IMR-90 (cell line): ENCODE measurements at places on chromosomes 4 and X. TPM values are rescaled to one million over a fixed set of nuclear protein-coding genes. Genes with fewer than 3 reads are reported as not detected.

- peak; percentile 69 for DNase-seq
These were observed 9.1 kb upstream of the USO1 start for GRCh38 chr4:75715105-75715799.

- DNase-seq = peak; percentile 65
These were observed 15.5 kb upstream of the DCTD start for GRCh38 chr4:182932651-182933050.

The TCEANC gene
- 1.4 and 2.5 TPM in 2 replicates for total RNA-seq

DNA sequence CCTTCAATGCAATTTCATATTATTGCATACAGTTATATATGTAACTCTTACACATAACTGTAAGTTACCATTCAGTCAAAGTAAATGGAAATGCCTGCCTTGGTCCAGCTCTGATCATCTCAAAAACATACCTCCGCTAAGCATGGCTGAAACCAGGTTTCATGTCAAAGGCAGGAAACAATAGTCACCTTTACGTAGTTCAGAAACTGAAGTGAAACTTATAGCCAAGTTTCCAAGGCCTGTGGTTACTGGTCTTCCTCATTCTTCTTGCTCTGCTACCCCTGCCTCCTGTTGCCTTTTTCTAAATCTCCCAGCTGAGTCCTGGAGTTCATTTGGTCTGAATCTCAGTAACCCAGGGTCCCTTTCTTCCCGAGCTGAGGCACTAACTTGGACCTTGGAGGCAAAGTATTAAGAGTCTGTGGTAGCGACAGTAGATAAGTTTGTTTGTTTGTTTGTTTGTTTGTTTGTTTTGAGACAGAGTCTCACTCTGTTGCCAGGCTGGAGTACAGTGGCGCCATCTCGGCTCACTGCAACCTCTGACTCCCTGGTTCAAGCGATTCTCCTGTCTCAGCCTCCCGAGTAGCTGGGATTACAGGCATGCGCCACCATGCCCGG lies 30.8 kb downstream of the DAPP1 start:
- no peak for DNase-seq

DNA sequence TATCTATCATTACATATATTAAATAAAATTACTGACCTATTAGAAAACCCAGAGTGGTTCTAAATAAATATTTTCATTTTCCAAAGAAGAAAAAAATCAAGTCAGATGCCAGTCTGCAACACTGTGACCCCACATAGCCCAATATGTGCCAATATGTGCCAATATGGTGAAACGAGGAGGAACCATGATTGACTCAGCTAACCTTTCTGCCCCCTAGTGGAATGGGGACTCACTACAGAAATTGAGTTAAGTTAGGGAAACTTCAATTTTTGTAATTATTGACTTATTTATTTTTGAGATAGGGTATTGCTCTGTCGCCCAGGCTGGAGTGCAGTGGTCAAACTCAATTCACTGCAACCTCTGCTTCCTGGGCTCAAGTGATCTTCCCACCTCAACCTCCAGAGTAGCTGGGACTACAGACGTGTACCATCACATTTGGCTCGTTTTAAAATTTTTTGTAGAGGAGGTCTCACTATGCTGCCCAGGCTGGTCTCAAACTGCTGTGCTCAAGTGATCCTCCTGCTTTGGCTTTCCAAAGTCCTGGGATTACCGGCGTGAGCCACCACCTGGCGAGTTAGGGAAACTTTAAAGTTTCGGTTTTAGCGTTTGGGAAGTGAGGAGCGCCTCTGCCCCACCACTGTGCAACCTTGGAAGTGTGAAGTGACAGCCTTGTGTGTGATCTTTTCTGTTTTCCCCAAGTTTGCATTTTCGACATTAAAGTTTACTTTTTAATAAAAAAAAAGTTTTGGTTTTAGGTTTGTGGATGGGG lies 116.8 kb upstream of the SHISA3 start:
- peak; percentile 21 for DNase-seq

GRCh38 chrX:23465105-23465791 lies 130.6 kb downstream of the PTCHD1 start:
- no peak for DNase-seq

DNA sequence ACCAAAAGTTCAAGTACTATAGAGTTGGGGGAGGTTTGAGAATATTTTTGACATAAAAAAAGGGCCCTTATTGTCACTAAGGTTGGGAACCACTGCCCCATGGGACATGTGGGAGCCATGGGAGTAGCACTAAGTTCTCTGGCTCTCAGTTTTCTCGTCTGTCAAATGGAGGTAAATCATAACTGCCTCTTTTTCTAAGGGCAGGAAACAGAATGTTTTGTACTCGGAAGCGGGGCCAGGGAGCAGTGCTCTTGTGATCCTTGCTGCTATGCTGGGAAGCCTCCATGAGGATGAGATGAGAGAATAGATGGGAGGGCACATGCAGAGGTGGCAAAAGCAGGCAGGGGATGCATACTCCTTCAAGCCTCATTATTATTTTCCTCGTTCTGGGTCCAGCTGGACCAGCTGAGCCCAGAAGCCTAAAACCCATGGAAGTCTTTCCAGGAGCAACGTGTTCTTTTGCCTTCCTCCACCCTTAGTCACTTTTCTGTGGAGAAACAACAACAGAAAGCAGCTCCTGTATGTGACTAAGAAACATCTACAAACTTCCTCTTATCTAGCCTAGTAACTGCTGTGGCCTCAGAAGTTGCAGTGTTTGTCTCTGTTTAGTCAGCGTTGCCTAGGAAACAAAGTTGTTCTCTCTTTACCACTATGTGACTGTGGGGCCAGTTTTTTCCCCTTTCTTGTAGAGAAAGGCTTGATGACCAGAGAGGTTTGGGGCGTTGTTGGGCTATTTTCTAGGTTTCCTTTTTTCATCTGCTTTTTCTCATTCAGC lies 64.8 kb downstream of the TSC22D3 start:
- peak; percentile 93 for DNase-seq

DNA sequence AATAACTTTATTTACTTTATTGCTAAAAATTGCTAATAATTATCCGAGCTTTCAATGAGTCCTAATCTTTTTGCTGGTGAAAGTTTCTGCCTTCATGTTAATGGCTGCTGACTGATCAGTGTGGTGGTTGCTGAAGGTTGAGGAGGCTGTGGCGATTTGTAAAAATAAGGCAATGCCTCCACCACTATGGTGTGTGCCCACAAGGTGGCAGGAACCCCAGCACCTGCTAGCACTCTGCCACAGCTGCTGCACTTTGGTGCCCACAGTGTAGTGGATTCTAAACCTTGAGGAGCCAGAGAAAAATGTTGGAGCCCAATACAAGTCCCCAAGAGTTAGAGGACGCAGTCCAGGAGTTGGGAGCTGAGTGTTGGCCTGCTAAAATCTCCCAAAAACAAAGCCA lies 1237.1 kb downstream of the PCDH19 start:
- DNase-seq = no peak

DNA sequence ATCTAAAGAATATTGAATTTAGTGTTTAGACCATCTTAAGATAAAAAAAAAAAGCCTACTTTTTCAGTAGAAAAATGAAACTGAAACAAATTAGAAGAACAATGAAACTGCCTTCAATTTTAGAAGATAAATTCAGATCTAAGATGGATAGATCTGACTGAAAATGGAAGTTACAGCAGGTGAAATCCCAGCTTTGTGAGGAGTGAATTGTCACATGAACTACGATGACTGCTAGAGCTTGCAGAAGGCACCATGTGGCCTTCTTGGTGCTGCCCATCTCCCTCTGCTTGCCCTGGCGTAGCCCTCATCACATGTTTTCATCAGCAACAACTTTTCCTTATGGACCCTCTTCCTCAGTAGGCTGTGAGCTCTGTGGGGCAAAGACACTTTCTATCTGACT lies 51.4 kb upstream of the EMCN start:
- DNase-seq = no peak

The CT45A3 gene
- not detected in 2 replicates for total RNA-seq

DNA sequence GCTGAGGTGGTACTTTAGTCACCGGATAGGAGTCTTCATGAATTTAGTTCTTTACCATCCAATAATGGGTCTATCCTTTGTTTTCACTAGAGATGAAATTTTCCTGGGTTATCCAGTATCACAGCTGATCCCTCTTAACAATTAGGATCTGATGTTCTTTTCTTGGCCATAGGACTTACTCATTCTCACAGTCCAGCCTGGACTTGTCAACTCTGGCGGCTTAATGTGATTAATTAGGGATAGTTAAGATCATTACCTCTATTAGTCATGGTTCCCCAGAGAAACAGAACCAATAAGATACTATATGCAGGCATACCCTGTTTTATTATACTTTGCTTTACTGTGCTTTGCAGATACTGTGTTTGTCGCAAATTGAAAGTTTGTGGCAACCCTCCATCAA lies 272.7 kb upstream of the FAT4 start:
- no peak for DNase-seq

The HMGN5 gene
- 0.72 and 0.83 TPM in 2 replicates for total RNA-seq

- DNase-seq = peak; percentile 70
These were observed 101.0 kb downstream of the ATP11C start for GRCh38 chrX:139831675-139832456.

GRCh38 chrX:153645151-153645550 lies 1.9 kb upstream of the DUSP9 start:
- DNase-seq = no peak

DNA sequence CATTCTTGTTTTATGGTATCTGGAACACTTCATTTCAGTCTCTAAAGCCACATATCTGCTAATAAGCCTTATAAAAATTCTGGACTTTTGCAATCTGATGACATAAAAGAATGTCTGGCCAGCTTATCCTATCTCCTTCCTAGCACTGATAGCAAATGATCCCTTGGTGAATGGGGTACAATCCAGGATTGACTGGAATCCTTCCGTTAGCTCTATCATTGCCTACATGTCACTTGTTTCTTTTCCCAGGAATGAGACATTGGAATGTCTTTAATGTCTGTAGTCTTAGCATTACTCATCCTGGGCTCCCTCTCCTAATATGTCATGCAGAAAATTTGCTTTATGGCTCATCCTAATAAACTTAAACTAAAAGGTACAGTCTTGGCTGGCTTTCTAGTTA lies 14.8 kb upstream of the PABPC4L start:
- peak; percentile 20 for DNase-seq

The C4orf33 gene
- total RNA-seq = 4.7 and 8.3 TPM in 2 replicates

The EVC2 gene
- total RNA-seq = 5.8 and 5.9 TPM in 2 replicates

DNA sequence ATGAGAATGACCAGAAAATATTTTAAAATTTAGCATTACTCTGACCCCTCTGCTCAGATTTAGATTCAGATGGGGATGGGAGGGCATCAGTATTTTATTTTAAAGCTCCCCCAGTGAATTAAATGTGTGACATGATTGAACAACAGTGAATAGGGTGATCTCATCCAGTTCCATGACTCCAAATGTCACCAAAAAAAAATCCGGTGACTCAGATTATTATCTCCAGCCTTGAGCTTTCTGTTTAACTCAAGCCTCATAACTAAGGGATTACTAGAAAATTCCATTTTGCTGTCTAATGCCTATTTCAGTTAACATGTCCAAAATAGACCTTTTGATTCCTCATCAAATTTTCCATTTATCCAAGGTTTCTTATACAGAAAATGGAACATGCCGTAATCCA lies 121.8 kb upstream of the TMEM47 start:
- peak; percentile 86 for DNase-seq

GRCh38 chrX:154495472-154495922 lies 5.1 kb upstream of the SLC10A3 start:
- DNase-seq = no peak

The MAGED2 gene
- 279 and 341 TPM in 2 replicates for total RNA-seq

- peak; percentile 46 for DNase-seq
These were observed 53.2 kb upstream of the TNIP3 start for GRCh38 chr4:121217351-121217750.

DNA sequence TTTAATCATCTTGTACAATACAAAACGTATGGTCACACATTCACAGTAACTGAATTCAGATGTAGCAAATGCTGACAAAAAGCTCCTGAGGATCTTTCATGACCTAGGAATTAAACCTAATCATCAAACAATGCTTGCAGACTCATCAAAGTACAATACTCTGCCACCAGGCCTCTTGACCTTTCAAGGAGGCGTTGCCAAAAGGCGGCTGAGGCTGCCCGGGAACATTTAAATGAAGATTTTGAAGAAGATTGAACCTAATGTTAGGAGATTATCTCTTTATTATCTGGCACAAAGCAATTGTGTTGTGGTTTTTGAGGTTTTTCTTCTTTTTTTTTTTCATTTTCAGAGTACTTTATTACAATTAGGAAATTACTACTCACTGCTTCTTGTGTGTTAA lies 340.5 kb downstream of the GALNTL6 start:
- DNase-seq = no peak

- no peak for DNase-seq
These were observed 39.0 kb downstream of the FAM53A start for GRCh38 chr4:1644891-1645657.

- DNase-seq = no peak
These were observed 452.9 kb downstream of the DTHD1 start for GRCh38 chr4:36734334-36734733.

GRCh38 chr4:181105487-181105886 lies 1137.7 kb upstream of the TENM3 start:
- no peak for DNase-seq

- DNase-seq = no peak
These were observed 2.0 kb downstream of the PARM1 start for GRCh38 chr4:74934888-74935287.

DNA sequence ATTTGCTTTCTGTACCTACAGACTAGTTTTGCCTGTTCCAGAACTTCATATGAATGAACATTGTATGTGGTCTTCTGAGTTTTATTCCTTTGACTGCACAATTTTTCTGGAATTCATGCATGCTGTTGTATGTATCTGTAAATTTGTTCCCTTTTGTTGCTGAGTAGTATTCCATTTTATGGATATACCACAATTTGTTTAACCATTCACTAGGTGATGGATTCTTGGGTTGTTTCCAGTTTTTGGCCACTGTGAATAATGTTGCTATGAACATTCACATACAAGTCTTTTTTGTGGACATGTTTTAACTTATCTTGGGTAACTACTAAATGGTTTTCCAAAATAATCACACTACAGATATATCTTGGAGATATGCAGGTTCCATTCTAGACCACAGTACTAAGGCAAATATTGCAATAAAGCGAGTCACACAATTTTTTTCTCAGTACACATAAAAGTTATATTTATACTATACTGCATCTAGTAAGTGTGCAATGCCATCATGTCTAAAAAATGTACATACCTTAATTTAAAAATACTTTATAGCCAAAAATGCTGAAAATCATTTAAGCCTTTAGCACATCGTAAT lies 58.7 kb downstream of the TSPAN5 start:
- DNase-seq = peak; percentile 33

DNA sequence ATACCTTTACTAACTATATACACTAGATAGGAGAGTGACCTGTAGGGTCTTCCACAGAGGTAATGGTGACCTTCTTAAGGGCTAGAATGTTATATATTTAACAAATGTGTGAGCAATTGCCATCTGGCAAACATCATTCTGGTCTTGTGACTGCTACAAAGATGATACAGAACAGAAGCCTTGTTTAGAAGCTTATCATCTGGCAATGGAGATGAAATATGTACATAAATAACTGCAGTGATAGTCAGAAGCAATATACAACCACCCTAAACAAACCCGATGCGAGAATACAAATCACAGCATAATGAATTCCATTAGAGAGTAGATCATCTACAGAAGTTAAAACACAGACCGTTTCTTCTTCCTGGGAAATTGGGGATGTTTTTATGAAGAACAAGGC lies 952.7 kb upstream of the SLIT2 start:
- peak; percentile 51 for DNase-seq

The VCX2 gene
- total RNA-seq = not detected in 2 replicates

- no peak for DNase-seq
These were observed 37.0 kb downstream of the SPRY1 start for GRCh38 chr4:123433573-123433972.
